ENCODE measurements at places on chromosomes 11 and 22.

- DNase-seq, result peak; percentile 93
These were observed 203.4 kb downstream of the KIF18A start for GRCh38 chr11:27904358-27905055.

DNA sequence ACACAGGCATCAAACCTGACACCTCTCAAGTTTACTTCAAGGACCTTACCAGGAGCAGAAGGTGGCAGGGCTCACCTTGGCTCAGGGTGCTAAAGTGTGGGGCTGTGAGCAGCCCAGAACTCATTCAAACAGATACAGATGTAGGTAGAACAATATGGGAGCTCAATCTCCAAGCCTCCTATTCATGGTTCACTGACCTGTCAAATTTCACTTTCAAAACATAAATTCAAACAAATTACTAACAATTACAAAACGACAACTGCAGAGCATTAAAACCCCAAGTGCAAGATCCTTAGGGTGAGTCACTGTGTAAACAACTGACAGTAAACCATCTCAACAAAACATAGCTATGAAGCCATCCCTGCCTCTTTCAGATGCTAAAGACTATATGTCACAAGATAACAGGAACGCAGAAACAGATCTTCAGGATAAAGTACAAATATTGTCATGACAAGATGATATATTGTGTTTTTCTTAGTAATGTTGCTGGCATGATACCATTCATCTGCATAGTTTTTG, 303.5 kb upstream of the ANO3 start:
- DNase-seq, result no peak

- DNase-seq, result no peak
These were observed 30.3 kb upstream of the ABCC8 start for GRCh38 chr11:17506942-17507341.

DNA sequence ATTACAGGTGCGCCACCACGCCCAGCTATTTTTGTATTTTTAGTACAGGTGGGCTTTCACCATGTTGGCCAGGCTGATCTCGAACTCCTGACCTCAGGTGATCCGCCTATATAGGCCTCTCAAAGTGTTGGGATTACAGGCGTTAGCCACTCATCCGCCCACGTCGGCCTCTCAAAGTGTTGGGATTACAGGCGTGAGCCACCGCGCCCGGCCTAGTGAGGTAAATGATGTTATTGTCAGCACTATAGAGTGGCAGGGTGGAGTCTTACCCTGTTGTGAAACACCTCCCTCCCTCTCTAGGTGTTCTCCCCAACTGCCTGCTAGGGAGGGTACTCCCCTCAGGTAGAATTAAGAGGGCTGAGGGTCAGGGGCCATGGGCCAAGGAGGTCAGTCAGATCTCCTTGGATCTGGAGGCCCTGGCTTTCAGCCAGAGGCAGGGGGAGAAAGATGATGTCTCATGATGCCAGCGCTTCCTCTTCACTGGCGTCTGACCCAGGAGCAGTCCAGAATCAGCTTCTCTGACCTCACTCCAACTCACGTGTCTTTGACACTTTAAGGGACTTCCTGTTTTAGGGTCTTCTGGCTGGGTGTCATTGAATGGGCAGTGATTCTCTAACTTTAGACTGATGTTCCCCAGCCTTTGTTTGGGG, 2.0 kb downstream of the GGA1 start:
- DNase-seq, result no peak

DNA sequence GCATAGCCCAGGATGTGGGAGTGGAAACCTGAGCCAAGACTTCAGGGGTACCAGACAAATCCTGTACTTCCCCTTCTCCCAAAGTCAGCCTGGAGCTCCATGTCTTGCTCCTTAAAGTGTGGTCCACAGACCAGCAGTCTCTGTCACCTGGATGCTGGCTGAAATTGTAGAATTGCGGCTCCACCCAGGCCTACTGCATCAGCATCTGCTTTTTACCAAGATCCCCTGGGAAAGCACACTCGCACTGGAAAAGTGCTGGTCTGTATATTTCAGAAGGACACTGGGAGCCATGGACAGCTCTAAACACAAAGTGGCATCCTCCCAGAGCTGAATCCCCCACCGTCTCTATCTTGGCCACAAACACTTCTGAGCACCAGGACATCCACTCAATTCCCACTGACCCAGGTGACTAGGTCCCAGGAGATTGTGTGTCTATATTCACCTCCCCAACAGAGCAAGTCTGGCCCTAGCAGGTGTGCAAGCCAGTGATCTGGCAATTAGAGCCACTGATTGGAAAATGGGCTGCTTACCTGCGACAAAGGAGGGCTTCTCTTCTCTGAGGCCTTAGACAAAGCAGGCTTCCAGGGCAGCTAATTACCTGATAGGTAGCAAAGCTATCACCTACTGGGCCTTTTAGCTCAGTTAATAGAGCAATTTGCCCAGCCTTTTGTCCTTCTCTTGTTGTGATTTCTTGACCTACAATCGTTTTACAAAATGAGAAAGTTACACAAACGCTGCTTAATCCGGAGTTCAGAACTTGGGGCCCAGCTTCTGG, 443.3 kb downstream of the MN1 start:
- no peak for DNase-seq

DNA sequence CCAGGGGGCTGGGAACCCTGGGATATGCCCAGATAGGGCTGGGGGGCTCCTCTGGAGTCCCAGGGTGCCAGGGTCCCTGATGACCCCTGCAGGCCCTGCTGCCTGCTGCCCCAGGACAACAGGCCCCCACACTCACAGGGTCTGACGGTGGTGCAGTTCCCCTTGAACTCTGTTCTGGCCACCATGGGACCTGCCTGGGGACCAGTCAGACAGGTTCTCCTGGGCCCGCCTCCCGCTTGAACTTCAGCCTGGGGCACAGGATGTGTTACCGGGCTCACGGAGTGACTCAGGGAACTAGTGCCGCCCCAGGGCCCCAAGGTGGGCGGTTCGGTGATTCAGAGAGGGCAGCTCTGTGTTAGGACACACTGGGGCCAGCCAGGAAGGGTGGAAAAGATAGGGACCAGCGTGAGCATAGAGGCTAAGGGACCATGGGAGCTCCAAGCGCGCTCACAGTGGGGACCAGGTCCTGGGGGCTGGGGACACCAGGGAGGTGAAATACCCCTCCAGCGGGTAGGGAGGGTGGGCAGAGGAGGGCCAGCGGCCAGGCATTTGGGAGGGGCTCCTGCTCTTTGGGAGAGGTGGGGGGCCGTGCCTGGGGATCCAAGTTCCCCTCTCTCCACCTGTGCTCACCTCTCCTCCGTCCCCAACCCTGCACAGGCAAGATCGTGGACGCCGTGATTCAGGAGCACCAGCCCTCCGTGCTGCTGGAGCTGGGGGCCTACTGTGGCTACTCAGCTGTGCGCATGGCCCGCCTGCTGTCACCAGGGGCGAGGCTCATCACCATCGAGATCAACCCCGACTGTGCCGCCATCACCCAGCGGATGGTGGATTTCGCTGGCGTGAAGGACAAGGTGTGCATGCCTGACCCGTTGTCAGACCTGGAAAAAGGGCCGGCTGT, 21.5 kb upstream of the TXNRD2 start:
- no peak for DNase-seq

GRCh38 chr11:88480223-88480622, 142.7 kb upstream of the CTSC start:
- peak; percentile 76 for DNase-seq

DNA sequence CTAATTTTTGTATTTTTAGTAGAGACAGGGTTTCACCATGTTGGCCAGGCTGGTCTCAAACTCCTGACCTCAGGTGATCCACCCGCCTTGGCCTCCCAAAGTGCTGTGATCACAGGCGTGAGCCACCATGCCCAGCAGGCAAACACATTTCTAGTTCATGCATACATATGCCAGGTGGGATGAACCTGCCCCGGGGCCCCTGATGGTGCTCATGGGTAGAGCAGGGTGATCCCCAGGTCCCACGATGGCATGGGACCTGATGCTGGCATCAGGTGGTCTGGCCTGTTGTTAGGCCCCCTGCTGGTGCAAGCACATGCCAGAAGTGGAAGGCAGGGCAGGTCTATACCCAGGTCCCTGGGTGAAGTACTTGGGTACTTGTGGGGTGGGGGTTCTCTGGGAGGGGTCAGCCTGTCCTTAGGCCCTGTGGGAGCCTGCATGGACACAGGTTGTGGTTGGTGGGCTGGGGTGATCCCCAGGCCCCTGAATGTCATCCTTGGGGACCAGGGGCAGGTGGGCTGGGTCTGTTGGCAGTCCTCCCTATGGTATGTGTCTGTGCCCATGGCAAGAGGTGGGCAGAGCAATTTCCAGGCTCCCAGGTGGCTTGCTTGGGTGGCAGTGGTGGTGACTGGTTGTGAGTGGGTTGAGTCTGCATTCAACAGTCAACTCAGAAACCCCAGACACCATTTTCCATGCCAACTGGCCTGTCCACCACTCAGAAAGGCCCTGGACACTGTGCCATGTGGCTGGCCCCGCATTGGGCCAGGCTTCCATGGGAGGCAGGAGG, 9.6 kb upstream of the RGL4 start:
- no peak for DNase-seq

DNA sequence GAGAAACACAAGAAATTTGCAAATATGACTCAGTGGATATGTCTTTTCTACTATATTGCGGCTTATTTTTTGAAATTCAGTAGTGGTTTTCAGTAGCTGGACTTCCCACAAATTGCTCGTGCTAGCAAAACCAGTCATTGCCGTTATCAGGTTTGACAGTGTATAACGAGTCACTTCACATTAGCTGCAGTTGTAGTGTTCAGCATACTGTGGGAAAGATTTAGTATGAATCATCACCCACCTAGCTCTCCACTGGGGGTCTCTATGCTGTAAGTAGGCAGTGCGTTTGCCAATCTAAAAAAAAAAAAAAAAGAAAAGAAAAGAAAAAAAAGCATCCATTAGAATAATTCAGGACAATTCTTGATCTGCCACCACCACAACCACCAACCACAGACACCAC, 1318.9 kb downstream of the LRRC4C start:
- no peak for DNase-seq

DNA sequence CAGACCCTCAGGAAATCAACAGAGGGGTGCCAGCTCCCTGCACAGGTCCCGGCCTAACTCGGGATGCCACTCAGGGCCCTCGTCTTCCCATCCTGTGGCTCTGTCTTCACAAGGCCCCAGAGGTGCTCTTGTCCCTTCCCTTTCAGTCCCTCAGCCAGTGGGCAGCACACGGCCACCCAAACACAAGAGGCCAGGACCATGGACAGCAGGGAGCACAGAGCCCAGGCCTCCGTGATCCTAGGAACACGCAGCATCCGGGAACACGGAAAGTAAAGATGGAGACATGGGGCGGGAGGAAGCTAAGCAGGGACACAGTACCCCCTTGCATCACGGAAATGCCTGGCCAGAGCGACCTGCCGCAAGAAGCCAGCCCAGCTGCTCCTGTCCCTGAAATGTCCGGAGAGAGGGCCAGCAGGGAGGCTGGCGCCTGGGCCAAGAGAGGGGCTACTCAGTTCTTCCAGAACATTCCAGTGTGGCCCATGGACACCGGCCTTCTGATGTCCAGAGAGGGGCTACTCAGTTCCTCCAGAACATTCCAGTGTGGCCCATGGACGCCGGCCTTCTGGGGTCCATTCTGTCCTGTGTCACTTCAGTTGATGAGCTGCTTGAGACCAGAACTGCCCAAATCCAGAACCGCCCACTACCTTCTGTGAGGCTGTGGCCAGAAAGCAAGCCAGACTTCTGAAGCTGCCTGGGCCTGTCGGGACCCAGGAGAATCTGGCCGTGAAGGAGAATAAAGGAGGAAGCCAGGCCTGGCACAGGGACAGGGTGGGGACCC, 274.0 kb downstream of the BRD1 start:
- DNase-seq, result no peak

GRCh38 chr11:35178873-35179272, 39.9 kb downstream of the CD44 start:
- no peak for DNase-seq

- DNase-seq, result no peak
These were observed 6.0 kb upstream of the AHNAK start for GRCh38 chr11:62552485-62553079.

DNA sequence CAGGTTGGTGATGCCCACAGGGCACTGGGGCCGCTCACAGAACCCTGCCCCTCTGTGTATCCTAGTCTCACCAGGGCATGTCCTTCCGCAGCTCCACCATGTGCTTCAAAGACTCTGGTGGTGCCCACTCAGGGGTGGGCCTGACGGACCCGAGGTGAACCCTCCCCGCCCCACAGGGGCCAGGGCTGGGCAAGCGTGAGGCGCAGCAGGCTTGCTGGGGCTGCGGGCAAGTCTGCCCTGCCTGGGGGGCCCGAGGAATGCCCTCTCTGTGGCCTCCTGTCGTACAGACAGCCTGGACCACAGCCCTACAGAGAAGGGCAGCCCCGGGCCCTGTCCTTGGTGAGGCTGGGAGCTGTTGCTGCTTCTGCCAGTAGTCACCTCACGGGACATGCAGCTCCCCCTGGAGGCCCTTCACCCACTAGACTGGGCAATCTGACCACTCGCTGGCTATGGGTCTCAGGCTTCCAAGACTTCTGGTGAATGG, 40.2 kb downstream of the TBX1 start:
- no peak for DNase-seq

GRCh38 chr11:117381481-117382387, 54.1 kb downstream of the CEP164 start:
- no peak for DNase-seq

DNA sequence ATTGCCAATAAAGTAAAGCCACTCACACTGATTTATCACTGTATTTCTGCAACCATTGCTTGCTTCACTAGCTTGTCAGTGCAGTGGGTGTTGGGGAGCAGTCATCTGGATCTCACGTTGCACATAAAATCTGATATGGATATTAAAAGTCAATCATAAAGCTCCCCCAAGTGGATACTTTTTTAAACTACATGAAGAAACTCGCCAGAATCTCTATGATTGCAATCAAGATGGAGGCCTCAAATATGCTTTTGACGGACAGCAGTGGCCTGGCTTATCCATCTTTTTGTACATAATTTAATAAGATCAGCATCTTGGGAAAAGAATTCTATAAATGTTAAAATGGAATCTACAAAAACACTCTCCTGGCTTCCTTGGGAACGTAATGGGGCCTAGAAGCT, 137.7 kb downstream of the WT1 start:
- peak; percentile 43 for DNase-seq

GRCh38 chr11:69114362-69114761, 41.4 kb upstream of the SMIM38 start:
- DNase-seq, result no peak

- no peak for DNase-seq
These were observed 75.2 kb downstream of the ZNRF3 start for GRCh38 chr22:28958611-28959010.

- no peak for DNase-seq
These were observed 17.3 kb upstream of the CRKL start for GRCh38 chr22:20899827-20900423.

DNA sequence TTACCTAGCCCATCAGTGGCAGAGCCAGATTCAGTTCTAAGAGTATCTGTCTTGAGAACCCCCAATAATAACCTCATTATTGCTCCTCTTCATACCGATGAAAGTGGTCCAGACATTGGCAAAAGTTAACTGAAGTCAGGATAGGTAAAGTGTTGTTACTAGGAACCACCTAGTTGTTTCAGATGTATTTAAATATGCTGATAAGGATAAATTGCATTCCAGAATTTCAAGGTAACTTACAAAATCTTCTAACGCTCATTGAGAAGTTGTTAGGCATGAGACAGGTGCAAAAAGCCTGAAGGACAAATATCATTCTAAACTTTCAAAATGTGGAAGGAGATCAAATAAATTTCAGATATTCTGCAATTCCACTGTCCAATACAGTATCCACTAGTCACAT, 27.8 kb downstream of the VWA5A start:
- DNase-seq, result no peak

- DNase-seq, result no peak
These were observed 343.2 kb downstream of the AASDHPPT start for GRCh38 chr11:106420686-106421085.

- peak; percentile 56 for DNase-seq
These were observed 59.8 kb upstream of the CD82 start for GRCh38 chr11:44505581-44506054.

- DNase-seq, result no peak
These were observed 390.0 kb downstream of the TENM4 start for GRCh38 chr11:79050786-79051185.

Data from stromal cell of bone marrow (primary cell).